T-helper 1 cell (primary cell): ENCODE measurements at places on chromosomes 16 and 17.

DNA sequence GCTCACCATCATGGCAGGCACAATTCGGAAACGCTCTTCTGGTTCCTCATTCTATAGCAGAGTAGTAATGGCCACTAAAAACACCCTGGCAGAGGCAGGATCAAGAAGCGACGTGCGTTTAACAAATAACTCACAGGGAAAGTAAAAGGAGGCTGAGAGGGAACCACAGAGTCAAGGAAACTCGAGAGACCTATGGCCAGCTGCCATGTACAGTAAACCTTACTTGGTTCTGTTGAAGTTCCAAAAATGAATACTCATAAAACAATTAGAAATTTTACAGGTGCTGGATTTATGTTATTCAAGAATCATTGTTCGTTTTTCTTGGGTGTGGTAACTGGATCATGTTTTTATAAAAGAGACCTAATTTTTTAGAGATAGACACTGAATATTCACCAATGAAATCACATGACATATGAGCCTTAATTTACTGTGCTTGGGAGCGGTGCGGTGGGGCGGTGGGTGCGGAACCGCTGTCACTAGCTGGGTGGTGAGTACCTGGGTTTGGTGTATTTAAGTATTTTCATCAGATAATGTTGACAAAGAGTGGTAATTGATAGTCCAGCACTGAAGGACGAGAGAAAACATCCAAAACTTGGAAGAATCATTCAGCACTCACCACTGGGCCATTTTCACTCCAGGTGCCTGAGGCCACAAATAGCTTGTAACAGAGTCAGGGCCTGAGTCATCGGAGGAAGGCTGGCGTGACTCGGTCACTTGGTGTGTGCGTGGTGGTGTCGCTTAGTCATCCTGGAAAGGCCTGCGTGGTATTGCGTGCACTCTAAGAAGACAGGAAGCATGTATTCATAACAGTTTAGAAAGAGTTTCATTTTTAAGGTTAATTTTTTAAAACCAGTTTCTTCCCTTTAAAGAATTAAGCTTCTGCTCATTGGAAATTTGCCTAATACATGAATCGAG is 135.4 kb upstream of the CHMP6 start:
- peak; percentile 98 for DNase-seq

GRCh38 chr17:72294487-72294893 is 173.7 kb downstream of the SOX9 start:
- no peak for DNase-seq

DNA sequence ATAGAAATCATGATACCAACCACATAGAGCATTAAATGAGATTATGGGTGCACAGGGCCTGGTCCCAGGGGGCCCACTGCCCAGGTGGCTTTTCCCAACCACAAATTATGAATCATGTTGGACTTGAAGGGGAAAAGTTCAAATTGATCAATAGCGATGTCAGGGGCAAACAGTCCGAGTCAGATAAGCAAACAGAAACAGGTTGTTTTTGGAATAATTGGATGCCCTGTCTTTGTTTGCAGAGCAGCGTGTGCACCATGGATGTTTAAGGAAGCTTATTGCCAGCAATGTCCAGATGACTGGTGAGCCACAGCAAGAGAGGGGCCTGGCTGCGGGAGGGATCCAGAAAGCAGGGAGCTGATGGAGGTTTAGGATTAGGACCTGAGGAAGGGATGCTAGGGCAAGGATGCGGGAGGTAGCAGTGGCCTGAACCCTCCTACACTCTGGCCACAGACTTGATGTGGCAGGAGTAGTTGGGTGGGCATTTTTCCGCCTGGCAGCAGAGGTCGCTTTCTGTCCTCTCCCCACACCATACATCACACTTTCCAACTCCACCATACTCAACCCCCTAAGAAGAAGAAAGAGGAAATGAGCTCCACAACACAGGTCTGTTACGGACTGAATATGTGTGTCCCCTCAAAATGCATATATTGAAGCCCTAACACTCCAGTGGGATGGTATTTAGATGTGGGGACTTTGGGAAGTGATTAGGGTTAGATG is 266.4 kb upstream of the RPL38 start:
- DNase-seq = no peak

DNA sequence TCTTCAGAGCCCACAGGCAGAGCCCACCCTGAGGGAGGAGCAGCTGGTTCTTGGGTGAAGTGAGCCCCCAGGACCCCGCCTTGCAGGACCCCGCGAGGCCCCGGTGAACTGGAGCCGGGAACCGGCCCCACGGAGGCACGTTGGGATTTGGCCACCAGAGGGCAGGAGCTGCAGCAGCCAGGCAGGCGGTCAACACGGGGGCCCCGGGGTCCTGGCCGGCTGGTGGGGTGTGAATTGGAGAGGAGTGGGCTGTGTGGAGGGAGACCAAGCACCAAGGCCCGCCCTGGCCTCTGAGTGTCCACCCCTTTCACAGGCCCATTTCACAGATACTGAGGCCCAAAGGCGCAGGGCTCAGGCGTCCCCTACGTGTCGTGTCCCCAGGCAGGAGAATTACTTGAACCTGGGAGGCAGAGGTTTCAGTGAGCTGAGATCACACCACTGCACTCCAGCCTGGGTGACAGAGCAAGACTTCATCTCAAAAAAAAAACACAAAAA is 2.2 kb downstream of the DPEP1 start:
- DNase-seq = no peak

- DNase-seq = no peak
Observed at GRCh38 chr17:62615503-62615902, 12.0 kb upstream of the MRC2 start.

- DNase-seq = no peak
Observed at GRCh38 chr17:47297661-47298400, 25.9 kb upstream of the EFCAB13 start.

DNA sequence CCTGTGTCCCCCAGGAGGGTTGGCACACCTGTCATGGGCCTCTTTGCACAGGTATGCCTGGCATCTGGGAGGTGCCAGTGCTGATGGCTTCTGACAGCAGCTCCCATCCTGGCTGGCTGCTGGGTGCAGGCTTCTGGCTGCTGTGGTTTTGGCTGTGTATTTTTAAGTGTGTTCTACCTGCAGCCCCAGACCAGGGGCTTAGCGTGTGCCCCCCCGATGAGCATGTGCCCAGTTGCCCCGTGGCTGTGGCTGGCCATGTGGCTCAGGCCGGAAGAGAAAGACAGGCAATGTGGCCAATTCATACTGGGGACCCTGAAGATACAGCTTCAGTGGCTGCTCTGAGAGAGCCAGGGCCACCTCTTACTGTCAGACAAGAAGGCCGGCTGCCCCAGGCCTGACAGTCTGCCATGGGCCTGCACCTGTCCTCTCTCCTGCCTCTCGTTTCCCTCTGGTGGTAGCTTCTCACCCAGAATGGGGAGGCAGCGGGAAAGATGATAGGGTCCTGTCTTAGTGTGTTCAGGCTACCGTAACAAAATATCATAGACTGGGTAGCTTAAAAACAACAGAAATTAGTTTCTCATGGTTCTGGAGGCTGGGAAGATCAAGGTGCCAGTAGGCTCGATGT is 37.6 kb upstream of the LGALS9 start:
- no peak for DNase-seq

- no peak for DNase-seq
Observed at GRCh38 chr16:67841198-67841815, 813 bp upstream of the THAP11 start.

- no peak for DNase-seq
Observed at GRCh38 chr16:12750554-12750918, 53.2 kb downstream of the CPPED1 start.

GRCh38 chr16:85586380-85587104 is 26.6 kb upstream of the GSE1 start:
- no peak for DNase-seq

- peak; percentile 27 for DNase-seq
Observed at GRCh38 chr16:77171745-77172635, 19.0 kb upstream of the MON1B start.

DNA sequence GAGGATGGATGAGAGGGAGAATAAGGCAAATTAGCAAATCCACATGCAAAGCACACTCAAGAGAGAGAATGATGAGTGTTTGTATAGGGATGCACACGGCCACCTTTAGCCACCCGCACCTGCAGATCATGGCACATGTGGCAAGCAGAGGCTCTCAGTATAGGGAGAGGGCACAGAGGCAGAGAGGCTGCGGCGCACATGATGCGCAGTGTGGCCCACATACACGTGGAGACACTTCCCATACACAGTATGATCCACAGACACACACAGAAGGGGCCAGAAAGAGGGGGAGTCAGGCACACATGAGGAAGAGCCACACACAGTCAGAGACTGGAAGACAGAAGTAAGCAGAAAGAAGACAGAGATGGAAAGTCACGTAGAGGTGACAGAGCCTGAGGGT is 6.5 kb upstream of the CHD3 start:
- DNase-seq = no peak

DNA sequence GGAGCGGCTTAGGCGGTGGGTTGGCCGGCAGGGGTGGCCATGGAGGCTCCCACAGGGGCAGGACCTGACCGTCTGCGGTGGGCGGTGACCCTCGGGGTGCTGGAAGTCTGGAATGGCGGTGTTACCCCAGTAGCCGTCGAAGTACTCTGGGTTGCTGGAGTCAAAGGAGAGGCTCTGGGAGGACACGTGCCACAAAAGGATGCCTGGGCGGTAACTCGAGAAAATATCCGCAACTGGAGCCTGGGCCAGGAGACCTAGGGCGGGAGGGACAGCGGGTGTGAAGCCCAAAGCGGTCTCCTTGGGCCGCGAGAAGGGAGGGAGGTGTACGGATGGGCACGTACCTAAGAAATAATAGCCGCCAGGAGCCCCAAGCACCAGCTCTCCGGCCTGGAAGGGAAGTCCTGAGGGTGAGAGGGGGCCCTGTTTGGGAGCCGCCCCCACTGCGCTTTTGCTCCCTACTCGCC is 4.6 kb downstream of the ITGA2B start:
- DNase-seq = no peak

- no peak for DNase-seq
Observed at GRCh38 chr16:75058806-75059205, 57.8 kb downstream of the LDHD start.

GRCh38 chr17:66984730-66985129 is 20.2 kb downstream of the CACNG4 start:
- DNase-seq = no peak

GRCh38 chr17:9645851-9646545 is 681 bp downstream of the USP43 start:
- DNase-seq = no peak

DNA sequence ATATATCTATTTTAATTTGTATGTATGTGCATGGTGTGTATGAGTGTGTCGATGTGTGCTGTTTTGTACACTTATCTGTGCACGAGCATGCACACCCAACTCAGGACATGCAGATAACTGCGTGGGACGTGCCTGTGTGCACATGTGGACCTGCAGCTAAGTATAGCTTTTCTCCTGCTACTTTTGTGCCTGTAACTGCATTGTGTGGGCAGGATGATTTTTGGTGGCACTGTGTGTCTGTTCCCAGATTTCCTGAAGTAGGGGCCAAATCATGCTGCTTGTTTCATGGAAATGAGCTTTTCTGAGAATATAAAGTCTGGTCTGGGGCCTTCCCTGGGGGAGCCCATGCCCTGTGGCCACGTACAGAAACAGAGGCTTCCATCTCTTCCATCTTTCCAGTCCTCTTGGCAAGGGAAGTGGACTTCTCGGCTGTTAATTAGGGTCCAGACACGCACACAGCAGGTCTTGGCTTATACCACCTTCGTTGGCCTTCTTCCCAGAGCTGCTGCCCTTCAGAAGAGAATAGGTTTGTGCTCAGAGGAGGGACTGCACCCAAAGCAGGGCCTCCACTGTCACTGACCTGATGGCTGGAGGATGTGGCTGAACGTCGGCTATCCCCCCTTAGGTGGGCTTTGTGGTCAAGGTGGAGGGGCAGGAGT is 30.2 kb downstream of the SPNS3 start:
- DNase-seq = no peak

- DNase-seq = no peak
Observed at GRCh38 chr16:77307426-77308162, 108.4 kb downstream of the SYCE1L start.

- no peak for DNase-seq
Observed at GRCh38 chr16:22674832-22675191, 139.2 kb upstream of the HS3ST2 start.

DNA sequence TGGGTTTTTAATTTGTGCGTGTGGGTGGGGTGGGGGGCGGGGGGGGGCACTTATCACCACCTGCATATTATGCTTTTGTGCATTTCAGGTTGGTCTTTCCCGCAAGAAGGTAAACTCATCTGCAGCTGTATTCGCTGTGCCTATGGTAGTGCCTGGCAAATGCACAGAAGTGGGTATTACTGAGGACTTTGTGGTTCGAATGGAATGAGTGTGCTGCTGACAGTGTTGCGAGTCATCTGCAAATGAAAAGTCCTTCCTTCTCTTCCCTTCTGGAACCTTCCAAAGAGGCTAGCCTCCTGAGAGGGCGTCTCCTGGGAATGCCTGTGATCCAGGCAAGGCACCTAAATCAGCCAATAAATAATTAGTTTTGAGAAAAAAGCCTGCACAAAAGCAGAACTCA is 532.9 kb downstream of the MAF start:
- no peak for DNase-seq

DNA sequence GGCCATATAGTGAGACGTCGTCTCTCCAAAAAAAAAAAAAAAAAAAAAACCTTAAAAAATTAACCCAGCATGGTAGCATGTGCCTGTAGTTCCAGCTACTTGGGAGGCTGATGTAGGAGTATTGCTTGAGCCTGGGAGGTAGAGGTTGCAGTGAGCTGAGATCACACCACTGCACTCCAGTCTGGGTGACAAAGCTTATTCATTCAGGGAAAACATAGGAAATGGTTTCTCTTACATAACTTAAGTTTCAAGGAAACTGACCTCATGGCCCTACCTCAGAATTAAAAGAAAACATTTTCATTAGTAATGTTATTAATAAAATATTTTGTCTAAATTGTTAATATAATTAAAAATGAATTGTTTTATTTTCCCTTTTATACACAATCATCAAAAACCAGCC is 31.4 kb downstream of the COG1 start:
- no peak for DNase-seq

GRCh38 chr16:30533748-30534367 is 800 bp downstream of the ZNF747 start:
- no peak for DNase-seq

GRCh38 chr17:78142119-78142861 is 3.9 kb upstream of the C17orf99 start:
- DNase-seq = no peak

DNA sequence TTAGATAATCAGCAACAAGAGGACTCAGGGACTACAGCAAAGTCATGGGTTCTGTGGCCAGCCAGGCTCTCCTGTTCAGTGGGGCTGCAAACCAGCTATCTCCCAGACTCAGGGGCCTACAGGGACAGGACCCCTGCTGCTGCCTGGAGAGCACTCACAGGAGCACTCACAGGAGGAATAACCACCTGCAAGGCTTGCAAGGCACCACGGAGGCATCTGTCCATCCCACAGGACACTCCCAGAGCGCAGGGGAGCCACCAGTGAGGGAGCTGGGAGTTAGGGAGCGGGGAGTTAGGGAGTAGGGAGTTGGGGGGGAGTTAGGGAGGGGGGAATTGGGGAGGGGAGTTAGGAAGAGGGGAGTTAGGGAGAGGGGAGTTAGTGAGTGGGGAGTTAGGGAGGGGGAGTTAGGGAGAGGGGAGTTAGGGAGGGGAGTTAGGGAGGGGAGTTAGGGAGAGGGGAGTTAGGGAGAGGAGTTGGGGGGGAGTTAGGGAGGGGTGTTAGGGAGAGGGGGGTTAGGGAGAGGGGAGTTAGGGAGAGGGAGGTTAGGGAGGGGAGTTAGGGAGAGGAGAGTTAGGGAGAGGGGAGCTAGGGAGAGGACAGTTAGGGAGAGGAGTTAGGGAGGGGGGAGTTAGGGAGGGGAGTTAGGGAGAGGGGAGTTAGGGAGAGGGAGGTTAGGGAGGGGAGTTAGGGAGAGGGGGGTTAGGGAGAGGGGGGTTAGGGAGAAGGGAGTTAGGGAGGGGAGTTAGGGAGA is 5.7 kb downstream of the CANT1 start:
- no peak for DNase-seq

- no peak for DNase-seq
Observed at GRCh38 chr16:69326172-69326873, 4.1 kb downstream of the PDF start.
